ENCODE measurements at places on chromosomes 1 and 21. TPM values are rescaled to one million over a fixed set of nuclear protein-coding genes. Genes with fewer than 3 reads are reported as not detected.

- peak overlapping the region; percentile 71 for H3K27ac ChIP-seq
- no peak for DNase-seq
- peaks cover 3% of the 10 kb centered on the region for H3K4me1 ChIP-seq
- H3K4me3 ChIP-seq, result no peak overlapping the region
These were observed 636 bp downstream of the WARS2 start for GRCh38 chr1:119139857-119140176.

DNA sequence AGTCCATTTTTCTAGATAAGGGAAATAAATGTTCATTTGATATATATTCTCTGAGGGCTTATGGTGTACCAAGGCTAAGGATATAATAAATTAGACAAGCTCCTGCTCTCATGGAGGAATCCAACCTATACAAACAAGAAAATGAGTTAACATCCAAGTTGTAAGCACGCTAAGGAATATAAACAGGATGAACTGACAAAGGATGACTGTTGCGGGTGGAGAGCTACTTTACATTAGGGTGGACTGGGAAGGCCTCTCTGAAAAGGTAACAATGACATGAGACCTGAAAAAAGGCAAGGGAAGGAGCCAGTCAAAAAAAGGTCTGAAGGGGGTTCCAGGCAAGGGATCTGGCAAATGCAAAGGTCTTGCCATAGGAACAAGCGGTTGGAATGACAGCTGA is 3.1 kb downstream of the BCAR3 start:
- no peaks in the 10 kb centered on the region for H3K27me3 ChIP-seq
- H3K4me1 ChIP-seq, result peaks cover 6% of the 10 kb centered on the region
- H3K27ac ChIP-seq, result no peak overlapping the region
- DNase-seq, result no peak

Gene LCE3D
- not detected for total RNA-seq

DNA sequence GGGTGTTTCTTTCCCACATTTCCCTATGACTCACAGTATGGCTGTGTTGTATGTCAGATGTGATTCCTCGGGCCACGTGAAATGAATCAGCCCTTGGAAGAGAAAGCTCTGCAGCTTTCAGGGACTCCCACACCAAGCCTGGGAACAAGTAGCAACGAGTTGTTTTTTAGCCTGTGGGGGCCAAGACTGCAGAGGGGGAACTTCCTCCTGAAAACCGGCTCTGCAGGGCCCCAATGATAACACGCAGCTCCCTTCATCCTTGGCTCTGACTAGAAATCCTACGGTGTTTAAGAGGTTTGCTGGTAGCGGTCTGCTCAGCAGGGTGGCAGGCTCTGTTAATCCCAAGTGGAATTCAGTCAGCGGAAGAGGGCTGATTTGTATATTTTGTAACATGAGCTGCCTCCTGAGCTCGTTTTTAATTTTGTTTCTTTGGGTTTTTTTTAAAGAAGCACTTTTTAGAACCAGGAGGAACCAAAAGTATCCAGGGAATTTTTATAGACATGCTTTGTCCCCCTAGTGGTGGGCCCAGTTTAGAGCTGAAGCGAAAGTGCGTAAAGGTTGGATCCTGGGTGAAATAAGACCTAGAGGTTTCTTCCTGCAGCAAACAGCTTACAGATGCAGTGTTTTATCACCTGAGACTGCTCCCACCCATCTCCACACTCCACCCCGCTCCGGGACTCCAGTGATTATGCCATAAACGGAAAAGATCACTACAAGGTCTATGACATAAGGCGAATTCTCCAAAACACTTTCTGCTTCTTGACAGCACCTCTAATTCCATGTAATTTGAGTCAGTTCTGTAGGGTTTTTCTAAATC is 48.8 kb downstream of the LAMC2 start:
- H3K27ac ChIP-seq, result peak overlapping the region; percentile 57
- peak overlapping the region; percentile 35 for H3K4me3 ChIP-seq
- H3K4me1 ChIP-seq, result peaks cover 10% of the 10 kb centered on the region
- no peaks in the 10 kb centered on the region for H3K27me3 ChIP-seq

Data from H9 (cell line).